ENCODE measurements at places on chromosomes 11 and 22.

DNA sequence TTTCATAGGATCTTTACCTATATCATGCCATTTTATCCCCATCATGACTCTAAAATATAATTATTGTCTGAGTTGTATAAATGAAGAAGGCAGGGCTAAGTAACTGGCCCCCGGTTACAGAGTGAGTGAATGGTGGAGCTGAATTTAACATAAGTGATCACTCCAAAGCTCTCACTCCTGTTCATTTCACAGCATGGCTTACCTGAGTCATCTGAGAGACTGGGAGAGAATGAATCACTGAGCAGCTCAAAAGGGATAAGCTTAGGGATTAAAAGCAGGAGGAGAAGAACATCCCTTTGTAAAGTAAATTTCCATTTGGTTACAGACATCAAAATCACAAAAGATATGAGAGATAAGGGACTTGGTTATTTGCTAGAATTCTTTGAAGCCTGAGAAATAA lies 294.0 kb upstream of the CTSC start:
- no peak for DNase-seq

DNA sequence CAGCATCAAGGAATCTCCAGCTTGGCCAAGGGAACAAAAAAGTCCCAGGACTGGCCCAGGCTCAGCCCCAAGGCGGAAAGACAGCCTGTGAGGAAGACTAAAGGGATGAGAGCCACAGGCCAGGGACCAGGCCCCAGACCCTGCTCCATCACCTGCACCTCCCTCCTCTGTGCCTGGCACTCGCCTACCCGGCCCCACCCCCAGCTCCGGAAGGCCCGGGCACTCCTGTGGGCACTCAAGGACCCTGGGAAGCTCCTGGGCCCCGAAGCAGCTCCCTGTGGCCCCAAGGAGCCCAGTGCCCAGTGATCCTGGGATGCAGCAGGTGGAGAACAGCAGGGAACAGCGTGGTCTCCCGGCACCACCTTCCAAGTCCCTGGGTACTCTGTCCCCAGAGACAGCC lies 18.2 kb downstream of the ELFN2 start:
- DNase-seq: no peak

DNA sequence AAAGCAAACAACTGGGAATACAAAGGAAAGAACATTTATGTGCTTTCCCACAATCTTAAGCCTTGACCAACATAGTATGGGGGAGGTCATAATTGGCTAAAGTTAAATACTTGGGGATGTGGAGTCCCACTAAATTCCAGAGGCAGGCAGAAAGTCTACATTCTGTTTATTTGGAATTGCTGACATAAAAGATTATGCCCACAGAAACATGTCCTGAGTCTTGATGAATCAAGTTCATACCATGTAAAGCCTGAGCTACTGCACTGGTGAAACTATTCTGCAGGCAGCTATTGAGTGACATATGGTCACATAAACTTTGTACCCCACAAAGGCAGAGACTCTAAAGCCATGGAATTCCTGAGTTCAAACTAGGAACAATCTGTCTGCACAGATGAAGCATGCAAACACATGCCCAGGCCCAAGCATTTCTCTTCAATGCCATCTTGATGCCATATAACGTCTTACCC lies 69.9 kb upstream of the CHRM4 start:
- DNase-seq: no peak

- DNase-seq: peak; percentile 12
Observed at GRCh38 chr22:45208993-45209838, 31.5 kb downstream of the KIAA0930 start.

GRCh38 chr11:120224972-120225909 lies 14.4 kb downstream of the OAF start:
- no peak for DNase-seq

DNA sequence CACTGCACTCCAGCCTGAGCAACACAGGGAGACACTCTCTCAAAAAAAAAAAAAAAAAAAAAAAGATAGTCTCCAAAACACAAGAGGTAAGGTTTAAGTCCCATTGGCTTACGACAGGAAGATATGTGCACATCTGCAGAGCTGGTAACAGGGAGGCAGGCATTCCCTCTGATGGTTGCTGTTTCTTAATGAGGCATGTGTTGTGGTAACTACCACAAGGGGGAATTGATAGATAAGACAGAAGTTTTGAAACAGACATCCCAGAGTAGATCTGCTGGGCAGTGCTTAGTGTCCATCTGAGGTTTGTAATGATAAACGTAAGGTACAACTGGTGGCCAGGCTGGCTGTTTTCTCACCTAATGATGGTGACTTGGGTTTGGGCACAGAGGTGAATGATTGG lies 4.7 kb downstream of the EIF1AD start:
- DNase-seq: no peak

GRCh38 chr11:114595571-114595970 lies at the start of gene NXPE4:
Gene NXPE4 (minus strand): TSS chr11:114595786. CDS start chr11:114594759, 1,027 bp downstream.
- no peak for DNase-seq

- DNase-seq: no peak
Observed at GRCh38 chr11:76307396-76307795, 73.5 kb downstream of the THAP12 start.

- no peak for DNase-seq
Observed at GRCh38 chr11:9681583-9682372, 17.9 kb downstream of the SWAP70 start.

DNA sequence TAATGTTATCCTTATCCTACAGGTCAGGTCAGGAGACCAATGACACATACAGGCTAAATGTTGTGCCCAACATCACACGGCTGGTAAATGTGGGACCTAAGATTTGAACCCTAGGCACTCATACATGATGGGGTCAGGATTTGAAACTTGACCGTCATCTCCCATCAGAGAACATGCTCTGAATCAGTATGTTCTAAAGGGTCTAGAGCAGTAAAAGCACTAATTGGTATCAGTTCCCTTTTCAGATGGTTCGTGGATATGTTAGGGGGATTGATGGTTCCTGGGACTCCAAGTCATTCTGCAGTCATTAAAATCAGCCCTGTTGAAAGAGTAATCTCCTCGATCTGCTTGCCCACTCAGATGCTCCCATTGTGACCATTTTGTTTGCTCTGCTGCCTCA lies 65.5 kb downstream of the BMAL1 start:
- no peak for DNase-seq
